ENCODE measurements at places on chromosomes 11 and 22.

GRCh38 chr11:128469220-128469619, 118.1 kb downstream of the ETS1 start:
- no peak for DNase-seq

- DNase-seq = no peak
These were observed 94.9 kb downstream of the SCN3B start for GRCh38 chr11:123559523-123559955.

DNA sequence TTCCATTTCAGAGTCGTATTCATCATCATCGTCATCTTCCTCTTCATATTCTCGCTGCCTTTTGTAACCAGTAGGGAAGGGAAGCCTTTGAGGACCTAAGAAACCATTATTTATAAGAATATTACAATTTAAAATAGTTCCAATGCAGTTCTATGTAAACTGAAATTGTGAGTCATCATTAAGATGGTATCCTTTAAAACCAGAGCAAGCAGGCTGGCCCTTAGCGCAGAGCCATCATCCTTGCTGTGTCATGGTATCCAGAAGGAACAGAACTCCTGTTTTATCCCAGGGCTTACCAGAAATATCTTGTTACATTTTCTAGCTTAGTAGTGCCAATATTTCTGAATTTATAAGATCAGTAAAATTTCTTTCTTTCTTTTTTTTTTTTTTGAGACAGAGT, 12.8 kb downstream of the MISFA start:
- no peak for DNase-seq

DNA sequence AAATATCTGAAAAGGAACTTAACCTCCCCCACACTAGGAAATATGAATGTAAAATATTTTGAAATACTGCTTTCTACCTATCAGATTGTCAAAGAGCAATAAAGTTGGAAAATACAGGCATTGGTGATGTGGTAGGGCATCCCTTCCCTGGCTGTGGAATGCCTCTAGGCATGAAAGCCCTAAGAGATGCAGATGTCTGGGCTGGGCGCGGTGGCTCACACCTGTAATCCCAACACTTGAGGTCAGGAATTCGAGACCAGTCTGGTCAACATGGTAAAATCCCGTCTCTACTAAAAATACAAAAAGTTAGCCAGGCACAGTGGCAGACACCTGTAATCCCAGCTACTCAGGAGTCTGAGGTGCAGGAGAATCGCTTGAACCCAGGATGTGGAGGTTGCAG, 22.0 kb downstream of the ARAP1 start:
- DNase-seq = no peak

DNA sequence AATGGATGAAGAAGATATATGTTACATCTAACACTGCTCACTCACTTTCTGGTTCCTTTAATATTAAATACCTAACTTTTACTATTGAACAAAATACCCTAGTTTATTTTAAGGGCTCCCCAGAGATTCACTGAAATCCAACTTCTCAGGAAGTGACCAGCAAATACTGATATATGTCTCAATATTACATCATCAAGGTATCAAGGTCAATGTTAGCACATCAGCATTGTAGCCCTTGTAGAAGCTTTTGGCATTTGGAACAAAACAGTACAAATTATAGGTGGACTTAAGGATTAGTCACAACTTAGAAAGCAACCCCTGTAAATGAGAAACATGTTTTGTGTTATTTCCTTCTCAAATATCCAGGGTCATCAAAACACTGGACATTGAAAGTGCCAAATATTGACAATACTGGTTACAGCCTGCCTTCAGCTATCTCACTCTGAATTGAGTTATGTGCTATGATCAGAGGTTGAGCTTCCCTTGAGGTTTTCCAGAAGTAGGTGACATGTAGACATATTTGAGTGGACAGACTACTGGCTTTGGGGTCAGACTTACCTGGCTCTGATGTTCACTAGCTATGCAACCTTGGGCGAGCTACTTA, 1.9 kb upstream of the ATL3 start:
- DNase-seq = no peak

DNA sequence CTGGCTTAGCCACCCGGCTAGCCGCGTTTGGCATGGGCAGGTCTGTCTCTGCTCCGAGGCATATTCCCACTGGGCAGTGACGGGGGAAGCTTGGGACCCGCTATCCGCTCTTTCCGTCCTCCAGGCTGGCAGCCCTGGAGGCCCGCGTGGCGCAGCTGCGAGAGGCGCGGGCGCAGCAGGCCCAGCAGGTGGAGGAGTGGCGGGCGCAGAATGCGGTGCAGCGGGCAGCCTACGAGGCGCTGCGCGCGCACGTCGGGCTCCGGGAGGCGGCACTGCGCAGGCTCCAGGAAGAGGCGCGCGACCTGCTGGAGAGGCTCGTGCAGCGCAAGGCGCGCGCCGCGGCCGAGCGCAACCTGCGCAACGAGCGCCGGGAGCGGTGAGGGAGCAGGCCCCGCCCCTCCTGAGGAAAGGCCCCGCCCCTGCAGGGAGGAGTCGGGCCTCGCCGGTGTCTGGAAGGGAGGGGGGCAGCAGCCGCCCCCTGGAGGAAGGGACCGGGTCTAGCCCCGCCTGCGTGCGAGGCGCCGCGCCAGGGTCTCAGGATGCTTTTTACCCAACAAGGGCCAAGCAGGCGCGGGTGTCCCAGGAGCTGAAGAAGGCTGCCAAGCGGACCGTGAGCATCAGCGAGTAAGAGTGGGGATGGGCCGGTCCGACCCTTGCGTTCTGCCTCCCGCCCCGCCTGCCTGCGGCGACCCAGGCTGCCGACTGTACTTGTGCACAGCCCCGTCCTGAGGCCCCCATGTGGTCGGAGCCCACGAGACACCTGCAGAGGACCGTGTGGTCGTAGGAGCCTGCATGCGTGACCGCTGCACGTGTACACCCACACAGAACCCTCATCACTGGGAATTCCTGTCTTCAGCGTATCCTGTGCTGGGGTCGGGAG, 7.9 kb downstream of the ATG16L2 start:
- peak; percentile 62 for DNase-seq

GRCh38 chr11:126026579-126026978, 36.1 kb downstream of the CDON start:
- no peak for DNase-seq

DNA sequence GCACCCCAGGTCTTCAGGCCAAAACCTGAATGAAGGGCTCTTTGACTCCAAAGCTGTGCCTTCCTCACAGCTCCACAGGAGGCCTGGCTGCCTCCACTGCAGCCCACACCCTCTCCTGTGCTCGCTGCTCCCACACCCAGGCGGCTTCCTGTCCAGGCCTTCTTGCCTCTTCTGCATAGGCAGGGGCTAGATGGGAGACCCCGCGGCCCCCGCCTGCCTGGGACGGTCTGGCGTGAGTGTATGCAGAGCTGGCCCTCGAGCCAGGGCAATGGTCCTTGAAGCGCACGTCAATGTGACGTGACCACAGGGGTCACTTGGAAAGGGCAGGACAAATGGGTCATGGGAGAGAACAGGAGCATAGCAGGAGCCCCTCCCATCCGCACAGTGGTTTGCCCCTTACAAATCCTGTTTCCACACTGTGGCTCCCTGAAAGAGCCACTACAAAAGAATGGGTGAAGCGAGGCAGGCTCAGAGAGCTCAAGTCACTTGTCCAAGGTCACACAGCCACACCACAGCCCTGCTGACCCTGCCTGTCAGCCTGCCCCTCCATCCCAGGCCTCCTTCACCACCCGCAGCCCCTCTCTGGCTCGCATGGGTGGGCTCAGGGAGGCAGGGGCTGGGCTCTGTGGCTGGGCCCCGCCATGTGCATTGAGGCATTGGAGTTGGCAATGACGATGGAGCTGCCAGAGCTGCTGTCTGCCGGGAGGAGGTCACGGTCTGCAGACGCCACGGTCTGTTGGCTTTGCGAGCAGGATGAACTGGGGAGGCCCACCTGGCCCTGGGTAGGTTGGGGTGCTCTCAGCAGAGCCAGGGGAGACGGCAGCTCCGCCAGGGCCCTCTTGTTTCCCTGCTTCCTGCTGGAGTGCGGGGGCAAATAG, 71.2 kb upstream of the WNT11 start:
- DNase-seq = no peak

DNA sequence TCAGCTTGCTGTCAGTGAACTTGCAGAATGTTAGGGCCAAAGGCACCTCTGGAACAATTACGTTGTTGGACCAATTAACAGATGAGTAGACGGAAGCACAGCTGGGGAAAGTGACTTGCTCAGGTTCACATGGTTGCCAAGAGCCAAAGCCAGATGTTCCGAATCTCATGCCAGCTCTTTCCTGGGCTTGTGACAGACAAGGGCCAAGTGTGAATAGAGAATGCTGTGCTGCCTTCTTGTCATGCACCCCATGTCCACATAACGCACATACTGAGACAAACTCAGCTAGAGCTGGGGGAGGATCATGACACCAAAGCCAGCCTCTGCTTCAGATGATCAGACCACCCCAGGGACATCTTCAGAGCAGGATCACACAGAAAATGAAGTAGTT, 616.3 kb downstream of the INSC start:
- no peak for DNase-seq

DNA sequence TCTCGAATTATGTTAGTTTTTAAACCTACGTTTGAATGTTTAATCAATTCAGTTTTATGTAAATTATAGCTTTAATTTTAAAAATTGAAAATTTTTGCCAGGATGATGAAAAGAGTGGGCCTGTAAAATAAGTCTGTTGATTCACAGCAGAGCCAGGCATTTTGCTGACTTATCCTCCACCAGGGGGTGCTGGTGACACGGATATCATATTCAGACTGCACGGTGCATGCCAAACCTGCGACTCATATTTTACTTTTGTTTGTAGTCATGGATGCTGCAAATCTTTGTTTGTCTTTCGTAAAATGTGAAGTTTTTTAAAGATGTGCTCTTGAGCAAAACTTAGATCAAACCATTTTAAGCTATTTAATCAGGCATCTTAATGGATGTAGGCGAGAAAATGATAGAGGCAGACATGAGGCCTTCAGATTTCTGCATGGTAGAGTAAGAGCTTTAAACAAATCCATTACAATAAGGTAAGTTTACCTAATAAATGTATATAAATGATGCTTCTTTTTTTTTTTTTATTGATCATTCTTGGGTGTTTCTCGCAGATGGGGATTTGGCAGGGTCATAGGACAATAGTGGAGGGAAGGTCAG, 3.6 kb upstream of the OR8B3 start:
- peak; percentile 1 for DNase-seq

GRCh38 chr11:111739299-111739698, 26.9 kb downstream of the PPP2R1B start:
- no peak for DNase-seq

GRCh38 chr11:44928816-44929215, 21.9 kb downstream of the TP53I11 start:
- DNase-seq = no peak

DNA sequence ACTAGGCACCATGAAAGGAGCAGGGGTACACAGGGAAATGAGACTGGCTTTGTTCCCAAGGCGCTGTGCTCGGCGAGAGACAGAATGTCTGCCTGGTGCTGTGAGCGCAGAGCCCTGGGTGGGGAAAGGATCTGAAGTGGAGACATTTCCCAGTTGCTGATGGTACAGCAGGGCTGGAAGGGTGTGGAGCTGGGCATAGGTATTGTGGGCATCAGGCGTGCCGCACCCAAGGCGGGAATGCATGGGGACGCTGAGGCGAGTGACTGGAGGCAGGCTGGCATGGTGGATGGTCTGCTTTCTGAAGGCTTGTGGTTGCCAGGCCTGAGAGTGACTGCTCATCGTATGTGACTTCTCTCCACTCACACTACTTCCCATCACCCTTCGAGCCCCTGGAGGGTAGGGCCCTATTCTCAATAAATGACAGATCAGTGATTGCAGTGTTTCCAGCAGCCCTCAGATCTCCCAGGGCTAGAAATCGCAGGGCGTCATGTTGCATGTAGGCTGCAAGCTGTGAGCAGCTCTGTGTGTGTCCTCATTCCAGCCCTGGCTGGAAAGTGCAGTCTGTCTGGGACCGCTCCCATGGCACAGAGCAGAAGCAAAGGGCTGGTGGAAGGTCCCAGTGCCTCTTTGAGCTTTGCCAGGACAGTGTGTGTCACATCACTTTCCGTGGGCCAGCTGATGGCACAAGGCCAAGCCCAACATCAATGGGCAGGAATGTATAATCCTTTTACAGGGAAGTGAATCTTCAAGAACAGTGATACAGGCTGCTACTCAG, 67.7 kb downstream of the TBC1D22A start:
- no peak for DNase-seq

- no peak for DNase-seq
These were observed 189.6 kb downstream of the DSCAML1 start for GRCh38 chr11:117607449-117607848.

DNA sequence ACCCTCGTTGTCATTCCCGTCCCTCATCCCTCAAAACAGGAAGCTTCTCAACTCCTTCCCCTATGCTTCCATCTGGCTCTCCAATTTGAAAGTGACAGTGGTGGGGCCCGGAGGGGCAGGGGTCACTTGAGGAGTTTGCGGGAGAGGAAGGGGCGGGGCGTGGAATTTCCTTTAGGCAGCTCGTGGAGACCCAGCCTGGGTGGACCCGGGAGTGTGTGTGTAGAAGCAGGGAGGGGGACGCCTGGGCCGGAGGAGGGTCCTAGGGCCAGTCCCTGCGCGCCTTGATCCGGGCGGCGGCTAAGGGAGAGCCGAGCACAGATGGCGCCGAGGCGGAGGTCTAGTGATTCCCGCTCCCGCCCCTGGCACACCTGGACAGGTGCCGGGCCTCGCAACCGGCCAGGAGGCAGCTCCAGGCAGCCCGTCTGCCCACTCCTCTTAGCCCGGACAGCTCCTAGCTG, 7.8 kb upstream of the PAX6 start:
- no peak for DNase-seq

DNA sequence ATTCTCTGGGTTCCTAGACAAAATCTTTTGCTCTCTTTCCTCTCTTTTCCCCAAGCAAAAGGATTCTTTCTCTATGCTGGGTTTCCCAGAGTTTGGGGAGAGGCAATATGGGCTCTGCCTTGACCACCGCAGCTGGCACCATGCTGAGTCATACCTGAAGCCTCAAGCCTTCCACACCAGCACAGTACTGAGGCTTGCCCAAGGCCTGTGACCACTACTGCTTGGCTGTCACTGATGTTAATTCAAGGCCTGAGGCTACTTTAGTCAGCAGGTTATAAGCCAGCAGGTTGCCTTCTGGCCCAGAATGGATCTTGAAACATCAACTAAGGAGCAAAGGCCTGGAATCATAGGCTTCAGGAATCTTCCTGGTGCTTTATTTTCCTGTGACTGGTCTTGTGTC, 185.3 kb downstream of the DYNC2H1 start:
- no peak for DNase-seq

DNA sequence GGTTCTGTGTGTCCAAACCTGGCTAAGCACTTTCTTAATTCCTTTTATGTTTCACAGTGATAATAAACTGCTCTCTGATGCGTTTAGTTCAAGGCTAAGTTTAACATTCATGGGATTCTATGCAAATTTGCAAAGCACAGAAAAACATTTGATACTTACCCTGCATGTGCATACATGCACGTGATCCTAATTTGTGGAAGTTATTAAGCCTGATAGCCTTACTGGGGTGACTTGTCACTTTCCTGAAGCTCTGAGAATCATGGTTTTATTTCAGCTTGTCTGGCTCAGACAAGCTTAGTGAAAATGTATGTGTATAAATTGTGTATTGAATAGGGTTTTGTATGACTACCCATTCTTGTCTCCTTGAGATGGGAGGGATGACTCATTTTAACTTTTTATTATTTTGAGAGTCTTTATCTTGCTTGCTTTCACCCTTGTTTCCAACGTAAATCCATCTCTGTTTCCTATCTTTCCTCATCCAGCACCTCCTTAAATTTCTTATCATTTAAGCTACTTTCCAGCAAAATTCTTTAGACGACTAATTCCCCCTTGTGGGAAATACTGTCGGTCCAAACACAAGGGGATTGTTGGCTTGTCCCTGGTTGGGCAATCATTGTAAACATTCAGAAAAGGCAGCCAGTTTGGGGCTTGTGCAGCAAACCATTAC, 167.1 kb downstream of the C11orf91 start:
- no peak for DNase-seq

- DNase-seq = no peak
These were observed 75.2 kb downstream of the ISX start for GRCh38 chr22:35140879-35141745.

All from activated CD4-positive, CD25-positive, alpha-beta regulatory T cell treated with anti-CD3 and anti-CD28 coated beads, Interleukin-2, amount 50 U/mL, for 16 hours (primary cell).